ENCODE measurements at places on chromosomes 12 and 14.

GRCh38 chr14:40911141-40911540, 695.5 kb upstream of the LRFN5 start:
- DNase-seq: no peak

DNA sequence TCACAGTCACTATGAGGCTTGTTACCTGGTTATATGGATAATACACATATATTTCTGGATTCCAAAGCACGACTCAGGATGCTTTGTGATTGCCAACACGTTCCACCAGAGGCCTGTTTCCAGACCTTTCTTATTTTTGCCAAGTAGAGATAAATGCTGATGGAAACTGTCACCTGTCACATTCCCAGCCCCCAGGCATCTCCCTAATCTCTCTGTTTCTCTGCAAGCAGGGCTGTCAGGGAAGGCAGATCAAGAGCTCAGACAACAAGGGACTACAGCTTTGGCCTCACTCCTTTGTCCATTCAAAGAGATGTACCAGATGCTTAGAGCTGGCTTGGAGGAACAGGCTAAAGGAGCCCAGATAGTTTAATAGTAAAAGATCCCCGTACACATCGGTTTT, 21.8 kb upstream of the DDHD1 start:
- no peak for DNase-seq

DNA sequence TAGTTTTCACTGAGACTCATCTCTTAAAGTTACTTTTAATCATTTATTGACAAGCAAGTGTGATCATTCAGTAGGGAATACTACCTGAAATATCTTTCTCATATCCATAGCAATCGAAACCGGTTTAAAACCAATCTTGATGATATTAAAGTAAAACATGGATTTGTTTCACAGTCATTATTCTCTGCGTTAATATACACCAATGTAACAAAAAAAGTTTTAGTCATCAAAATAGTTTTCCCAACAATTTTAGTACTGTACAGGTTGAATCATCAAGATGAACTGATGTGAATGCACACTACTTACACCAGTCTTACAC, 137.0 kb upstream of the KRAS start:
- DNase-seq: no peak

GRCh38 chr12:20798554-20798953, 12.0 kb upstream of the SLCO1B3 start:
- DNase-seq: no peak

DNA sequence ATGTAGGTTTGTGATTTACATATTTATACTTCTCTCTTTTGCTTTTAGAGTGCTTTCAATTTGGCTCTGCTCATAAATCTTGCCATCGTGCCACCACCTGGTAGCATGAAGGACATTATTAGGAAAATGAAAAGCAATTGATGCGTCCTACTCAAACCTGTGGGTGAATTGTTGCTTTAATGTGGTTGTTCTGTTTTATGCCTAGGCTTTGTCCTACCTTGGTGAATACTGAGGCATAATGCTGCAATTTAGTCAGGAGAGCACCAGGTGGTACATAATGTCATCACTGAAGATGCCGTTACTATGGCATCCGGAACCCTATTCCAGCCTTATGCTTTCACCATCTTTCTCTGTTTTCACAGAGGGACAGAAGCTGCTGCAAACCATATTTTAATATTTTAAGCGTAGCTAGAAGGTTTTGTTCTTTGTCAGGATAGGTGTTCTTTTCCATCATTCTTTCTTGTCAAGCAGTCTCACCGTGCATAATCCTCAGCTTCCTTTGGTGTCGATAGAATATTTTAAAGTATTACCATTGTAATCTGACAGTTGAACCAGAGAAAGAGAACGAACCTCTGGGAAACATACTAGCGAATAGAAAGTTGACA, 68.5 kb upstream of the PKP2 start:
- DNase-seq: no peak

DNA sequence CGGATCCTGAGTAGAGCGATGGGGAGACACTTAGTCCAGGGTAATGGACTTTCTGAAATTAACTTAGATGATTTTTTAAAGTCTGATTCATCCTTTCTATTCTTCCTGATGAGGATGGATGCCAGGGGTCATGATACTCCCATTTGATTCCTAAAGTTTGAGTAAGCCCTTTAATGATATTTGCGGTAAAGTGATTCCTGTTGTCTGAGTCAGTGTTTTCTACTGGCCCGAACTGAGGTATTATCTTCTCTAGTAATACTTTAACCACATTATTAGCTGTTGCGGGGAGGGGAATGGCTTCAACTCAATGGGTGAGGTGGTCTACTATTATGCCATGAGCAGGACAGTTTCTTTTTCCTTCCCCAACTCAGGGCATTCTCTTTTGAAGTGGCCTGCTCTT, 111.6 kb downstream of the RIN3 start:
- DNase-seq: no peak

DNA sequence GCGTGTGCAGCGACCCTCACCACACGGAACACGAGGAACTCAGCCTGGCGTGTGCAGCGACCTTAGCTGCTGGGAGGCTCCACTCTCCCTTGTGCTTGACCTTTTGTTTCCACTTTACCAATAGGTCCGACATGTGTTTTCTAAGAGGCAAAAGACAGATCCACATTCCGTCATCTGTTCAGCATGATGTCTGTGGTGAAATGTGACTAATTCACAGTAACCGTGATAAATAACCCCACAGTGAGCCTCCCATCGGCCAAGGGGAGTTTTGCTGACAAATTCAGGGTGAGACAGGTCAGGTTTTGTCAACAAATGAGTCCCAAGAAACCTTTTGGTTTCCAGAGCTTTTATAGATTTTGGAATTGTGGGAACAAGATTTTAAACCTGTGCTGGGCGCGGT, 55.9 kb downstream of the MOK start:
- DNase-seq: no peak

GRCh38 chr12:10855807-10856206, 6.5 kb upstream of the PRR4 start:
- DNase-seq: no peak

GRCh38 chr14:35818346-35819115, 7.6 kb upstream of the BRMS1L start:
- no peak for DNase-seq

DNA sequence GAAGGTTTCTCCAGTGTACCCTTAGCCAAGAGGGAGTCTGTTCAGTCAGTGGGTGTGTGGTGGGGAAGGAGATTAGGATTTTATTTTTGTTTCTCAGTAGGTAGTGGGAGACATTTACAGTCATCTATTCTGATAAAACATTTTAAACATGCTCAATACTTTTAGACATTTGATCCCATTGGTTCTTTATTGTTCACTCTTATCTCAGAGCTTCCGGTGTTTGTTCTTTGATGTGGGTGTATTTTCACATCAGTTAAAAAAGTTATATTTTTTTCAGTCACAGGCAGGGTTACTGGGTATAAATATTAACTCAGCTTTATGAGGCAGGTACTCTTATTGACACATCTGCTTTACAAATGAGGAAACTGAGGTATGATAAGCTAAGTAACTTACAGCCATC, 43.3 kb upstream of the LRRK2 start:
- no peak for DNase-seq

GRCh38 chr12:119206348-119207062, 27.8 kb downstream of the HSPB8 start:
- DNase-seq: no peak

Data from T-helper 1 cell (primary cell).